Activated CD4-positive, alpha-beta T cell treated with anti-CD3 and anti-CD28 coated beads, Interleukin-2, amount 50 U/mL, for 24 hours (primary cell): ENCODE measurements at places on chromosomes 3 and 15.

DNA sequence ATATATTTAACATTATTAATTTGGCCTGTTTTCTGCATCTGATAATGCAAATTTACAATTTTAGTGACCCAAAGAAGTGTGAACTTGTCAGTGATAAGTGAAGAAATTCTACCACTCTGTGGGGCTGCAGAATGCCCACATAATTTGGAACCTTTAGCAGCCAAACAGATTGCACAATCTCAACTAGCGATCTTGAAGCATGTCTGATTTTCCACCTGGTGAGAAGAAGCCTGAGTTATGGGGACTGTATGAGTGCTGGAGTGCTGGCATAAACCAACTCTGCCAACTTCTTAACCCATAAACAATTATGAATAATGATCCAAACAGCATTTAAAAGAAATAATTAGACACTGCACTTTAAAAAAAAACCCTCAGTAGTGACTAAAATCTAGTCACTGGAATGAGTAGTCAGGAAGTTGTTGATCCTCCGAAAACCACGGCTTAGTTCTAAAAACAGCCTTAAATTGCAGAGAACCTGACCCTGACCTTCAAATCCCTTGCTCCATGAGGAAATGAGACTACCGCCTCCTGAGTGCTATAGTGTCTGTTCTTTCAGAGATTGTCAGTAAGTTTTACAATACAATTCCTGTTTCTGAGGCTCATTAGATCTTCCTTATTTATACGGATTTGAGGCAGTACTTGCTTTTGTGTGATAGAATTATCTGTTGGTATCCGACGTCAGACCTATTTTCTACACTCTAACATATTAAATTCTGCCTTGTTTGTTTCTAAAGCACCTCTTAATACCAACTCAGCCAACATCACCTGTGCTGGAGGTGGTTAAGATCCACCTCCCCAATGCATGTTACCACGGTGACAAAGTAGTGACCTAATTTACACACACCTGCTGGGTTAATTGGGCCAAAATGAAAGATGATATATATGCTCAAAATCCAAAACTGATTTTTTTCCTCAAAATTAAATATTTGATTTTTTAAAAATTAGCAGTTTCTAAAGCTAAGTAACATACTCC, 267.7 kb downstream of the ZBTB20 start:
- DNase-seq: no peak

DNA sequence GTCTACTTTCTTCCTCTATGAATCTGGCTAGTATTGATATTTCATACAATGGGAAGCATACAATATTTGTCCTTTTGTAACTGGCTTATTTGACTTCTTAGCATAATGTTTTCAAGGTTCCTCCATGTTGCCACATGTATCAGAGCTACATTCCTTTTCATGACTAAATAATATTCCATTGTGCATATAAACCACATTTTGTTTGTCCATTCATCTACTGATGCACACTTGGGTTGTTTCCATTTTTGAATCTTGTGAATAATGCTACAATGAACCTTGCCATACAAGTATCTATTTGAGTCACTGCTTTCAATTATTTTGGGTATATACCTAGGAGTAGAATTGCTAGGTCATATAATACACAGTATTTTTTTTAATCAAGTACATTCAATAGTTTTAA, 38.0 kb downstream of the OSBPL10 start:
- DNase-seq: no peak

DNA sequence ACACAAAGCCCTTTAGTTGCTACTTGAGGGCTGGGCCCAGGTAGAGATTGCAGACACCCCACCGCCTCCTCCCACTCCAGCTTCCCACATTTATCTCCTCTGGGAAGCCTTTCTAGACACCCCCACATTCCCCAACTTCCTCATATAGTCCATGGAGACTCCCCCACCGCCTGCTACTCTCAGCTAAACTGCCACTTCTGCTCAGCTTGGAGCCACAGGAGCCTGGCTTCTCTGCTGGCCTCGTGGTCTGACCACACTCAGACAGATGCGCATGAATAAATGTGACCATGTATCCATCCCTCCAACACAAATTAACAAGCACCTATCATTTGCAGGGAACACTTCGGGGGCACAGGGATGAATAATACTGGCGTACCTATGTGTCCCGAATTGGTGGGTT, 10.5 kb upstream of the ACSBG1 start:
- no peak for DNase-seq

GRCh38 chr3:105629718-105630117, 239.1 kb downstream of the CBLB start:
- no peak for DNase-seq

DNA sequence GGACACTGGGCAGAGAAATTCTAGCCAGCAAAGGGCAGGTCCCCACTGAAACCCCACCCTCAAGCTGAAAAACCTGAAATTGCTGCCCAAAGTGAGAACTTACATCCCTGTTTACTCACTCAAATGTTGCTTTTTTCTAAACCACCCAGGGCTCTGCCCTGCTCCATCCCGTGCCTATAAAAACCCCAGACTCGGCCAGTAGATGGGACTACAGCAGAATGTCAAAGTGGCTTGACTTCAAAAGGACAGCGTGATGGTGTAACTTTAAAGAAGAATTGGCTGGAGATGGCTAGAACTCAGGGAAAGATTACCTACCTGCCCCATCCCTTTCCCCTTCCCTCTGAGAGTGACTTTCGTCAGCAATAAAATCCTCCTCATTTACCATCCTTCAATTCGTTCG, 246.9 kb downstream of the PYDC2 start:
- no peak for DNase-seq

DNA sequence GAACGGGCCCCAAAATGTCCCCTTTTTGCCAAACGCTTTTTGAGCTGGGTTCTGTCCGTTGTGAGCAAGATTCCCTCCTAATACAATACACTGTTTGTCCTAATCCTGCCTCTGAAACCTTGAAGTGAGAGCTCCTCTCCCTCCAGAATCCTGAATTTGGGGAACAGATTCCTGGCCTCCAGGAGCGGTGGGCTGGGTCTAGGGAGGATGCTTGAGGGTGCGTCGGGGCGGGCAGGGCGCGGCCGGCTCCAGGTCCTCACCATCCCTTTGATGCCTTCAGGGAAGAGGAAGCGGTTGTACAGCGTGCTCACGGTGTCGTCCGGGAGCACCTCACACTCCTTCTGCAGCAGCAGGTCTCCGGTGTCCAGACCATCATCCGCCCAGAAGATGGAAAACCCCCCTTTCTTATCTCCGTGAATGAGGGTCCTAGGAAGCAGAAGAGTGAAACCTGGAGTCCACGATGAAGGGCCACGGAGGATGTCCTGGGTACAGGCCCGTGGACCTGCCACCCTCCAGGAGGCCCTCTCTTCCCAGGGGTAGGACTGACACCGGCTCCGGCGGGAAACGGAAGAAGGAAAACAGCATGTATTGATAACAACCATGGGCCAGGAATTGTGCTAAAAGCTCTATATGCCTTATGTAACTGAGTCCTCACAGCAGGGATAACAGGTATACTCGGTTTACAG, 23.2 kb downstream of the ALDH1L1 start:
- no peak for DNase-seq

GRCh38 chr3:115859002-115859807, 235.9 kb downstream of the GAP43 start:
- DNase-seq: no peak

- DNase-seq: no peak
Measured at GRCh38 chr3:32422943-32423342, 31.3 kb downstream of the CMTM7 start.

- DNase-seq: no peak
Measured at GRCh38 chr3:106172780-106173179, 304.0 kb upstream of the CBLB start.

DNA sequence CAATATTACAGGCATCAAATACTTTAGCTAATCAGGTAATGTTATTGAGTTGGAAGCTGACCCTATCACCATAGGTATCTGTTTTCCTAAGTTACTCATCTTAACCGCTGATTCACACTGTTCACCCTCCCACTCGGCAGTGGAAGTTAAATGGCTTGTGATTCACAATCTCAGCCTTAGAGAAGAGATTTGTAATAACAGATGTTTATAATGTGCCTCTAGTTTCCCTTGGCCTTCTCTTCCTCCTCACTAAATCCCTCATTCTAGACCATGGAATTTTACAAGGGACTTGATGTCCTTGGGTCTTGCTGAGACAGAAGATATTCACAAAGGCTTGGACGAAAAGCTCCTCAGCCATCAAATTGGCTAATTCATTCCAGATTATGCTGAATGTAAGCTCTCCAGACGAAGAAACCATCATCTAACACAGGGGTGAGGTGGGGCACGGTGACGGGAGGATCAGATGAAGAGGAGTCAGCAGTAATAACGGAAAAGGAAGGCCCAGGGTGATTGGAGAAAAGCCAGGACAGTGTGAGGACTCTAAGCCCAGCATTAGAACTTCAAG, 931.7 kb downstream of the MCTP2 start:
- no peak for DNase-seq

- DNase-seq: no peak
Measured at GRCh38 chr15:91254766-91255165, 154.7 kb downstream of the SV2B start.

DNA sequence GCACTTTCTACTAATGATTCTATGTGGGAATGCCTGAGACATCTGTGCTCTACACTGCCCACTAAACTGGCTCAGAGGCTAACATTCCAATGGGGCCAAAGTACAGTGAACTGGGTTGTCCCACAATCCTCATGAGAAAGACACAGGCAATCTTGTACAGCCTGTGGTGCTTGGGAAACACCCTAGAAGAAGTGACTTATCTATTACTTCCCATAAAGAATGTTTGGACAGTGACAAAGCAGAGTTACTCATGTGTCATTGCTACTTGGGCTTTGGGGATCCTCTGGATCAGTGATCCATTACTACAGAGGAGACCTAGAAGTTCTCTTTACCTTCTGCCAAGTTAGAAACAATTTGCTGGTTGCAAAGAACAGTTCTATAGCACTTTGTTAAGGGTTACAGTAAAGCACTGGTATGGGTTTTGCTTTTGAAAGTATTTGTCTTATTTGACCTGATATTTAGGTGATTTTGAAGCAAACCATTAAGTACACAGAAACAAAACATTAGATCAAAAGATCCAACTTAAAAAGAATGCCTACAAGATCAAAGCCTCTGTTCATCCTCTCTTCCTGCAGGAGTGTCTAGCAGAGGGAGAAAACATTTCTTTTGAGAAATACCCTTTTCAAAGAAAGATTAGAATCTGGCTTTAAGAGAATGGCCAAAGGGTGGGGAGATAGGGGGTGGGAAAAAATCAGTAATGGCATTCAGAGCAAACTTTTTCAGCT, 75.8 kb downstream of the CTNNB1 start:
- no peak for DNase-seq

- no peak for DNase-seq
Measured at GRCh38 chr3:58962040-58962651, 87.7 kb downstream of the CFAP20DC start.

GRCh38 chr15:48766196-48766595, 44.7 kb downstream of the CEP152 start:
- DNase-seq: no peak

DNA sequence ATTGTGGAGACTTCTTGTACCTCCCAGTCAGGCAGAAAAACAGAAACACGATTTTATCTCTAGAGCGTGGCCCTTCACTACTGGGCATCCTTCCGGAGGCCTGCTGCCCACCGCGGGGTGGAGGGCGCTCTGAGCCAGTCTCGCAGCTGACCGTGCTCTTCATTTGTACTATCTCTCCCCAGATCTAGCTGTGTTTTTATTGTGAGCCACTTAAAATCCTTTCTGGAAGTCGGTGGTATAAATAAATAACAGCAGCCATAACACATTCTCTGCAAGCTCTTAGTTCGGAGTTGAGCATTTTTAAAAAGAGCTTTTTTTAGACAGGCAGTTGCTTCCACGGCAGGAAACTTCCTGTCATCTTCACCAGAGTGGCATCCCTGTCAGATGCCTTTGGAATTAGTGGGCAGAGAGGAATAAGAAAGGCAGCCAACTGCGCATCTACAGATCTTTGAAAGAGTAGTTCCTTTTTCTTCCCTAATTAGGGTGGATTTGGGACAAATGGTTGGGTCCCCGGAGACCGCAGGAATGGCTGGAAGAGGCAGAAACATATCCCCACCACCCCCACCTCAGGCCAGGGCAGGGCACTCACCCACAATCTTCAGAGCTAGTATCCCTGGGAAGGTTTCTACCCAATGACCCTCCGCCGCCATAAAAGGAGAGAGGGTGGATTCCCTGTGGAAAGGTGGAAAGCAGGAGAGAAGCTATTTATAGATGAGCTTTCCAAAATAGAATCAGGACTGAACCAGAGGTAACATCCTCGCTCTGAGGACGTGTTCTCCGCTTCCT, 91.1 kb downstream of the TOP2B start:
- DNase-seq: no peak

DNA sequence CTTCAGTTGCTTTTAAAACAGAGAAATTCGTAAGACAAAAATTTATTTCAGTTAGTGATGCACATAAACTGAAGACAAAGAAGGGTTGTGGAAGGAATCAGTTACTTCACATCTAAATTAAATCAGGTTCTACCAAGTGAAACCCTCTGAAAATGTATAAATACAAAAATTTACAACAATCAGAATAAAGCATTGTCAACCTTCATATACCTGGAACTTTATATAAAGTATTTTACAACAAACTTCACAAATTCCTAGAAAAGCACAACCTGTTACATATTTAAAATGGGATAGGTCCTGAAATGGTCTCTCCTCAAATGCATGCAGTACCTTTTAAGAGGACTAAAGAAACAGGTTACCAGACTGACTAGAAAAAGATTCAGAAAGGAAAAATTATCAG, 26.9 kb downstream of the ATOSA start:
- no peak for DNase-seq

GRCh38 chr3:152190636-152191183, 78.0 kb upstream of the MBNL1 start:
- DNase-seq: no peak

DNA sequence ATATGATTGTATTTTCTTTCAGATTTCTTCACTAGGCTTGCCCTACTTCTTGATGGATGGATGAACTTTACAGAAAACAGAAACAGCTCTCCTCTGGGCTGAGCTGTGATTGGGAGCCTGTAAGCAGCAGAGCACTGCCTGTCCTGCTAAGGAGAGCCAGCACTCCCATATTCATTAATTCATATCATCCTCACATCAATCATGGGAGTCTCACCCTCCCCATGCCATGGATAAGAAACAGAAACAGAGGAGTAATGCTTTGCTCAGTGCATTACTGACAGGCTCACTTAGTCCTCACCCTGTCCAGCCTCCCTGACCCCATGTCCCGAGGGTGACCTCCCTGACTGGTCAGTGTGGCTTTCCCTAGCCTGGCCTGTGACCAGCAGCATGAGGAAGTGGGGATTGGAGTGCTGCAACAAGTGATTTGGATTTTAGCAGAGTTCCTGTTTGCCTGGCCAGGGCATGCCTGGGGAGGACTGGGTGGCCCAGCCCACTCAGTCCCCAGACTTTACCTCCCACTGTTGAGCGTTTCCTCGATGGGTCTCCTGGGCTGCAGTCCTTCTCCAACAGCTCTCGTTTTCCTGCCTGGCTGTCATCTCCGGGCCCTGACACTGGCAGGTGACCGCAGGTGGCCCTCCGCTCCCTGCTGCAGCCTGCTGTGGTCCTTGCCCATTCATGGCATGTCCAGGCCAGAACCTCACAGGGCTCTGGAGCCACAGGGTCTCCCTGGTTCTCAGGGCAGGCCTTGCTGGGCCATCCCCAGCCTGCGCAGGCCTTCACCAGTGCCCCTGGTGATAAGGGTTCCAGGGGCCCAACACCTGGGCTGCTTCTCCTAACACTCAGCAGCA, 1.3 kb upstream of the TMIE start:
- no peak for DNase-seq
